Foreskin keratinocyte (primary cell): ENCODE measurements at places on chromosomes 12 and 14.

DNA sequence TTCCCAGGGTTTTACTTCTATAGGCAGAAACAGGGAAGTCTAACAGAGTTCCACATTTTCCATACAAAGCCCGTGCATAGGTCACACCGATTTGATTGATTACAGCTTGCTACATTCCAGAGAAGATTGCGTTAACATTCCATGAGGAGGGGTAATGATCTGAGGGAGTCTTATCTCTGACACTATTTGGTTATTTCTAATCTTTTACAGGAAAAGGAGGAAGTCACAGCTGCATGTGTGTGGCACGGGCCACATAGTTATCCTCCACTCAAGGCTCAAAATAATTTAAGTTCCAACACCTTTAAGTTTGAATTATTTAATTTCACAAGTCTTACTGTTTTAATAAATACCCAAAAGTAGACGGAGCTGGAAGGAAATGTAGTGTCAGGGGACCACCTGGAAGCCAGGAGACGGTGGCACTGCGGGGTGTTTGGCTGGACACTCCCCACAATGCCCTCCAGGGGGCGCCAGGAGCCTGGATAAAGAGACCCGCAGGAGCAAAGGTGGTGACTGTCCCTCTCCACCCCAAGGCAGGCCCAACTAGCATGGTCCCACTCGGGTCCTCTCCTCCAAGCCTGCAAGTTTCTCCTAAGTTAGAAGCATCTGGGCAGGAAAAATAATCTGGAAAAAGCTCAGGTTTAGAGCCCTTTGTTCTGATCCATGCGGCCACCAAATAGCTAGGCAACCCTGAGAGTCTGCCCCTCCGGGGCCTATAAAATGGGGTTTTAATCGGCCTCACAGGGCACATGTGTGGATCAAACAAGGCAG is 20.2 kb downstream of the KRT8 start:
- no peak for DNase-seq

DNA sequence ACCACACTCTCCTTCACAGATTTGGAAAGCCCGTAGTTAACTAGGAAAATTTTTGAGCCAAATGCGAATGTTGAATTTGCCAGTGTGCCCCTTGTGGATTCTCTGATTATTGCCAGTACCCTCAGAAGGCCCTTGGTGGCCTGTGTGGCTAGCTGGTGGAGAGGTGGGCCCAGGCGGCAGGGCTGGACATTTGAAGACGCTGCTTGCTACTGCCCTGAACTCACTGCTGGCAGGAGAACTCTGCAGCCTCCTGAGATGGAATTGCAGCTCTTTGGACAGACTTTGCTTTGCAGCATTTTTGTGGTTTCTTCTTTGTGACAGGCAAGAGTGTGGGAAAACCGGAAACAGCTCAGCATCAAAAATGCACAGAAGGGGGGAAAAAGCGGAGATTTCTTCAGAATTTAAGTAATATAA is 97.6 kb downstream of the TGFB3 start:
- no peak for DNase-seq

DNA sequence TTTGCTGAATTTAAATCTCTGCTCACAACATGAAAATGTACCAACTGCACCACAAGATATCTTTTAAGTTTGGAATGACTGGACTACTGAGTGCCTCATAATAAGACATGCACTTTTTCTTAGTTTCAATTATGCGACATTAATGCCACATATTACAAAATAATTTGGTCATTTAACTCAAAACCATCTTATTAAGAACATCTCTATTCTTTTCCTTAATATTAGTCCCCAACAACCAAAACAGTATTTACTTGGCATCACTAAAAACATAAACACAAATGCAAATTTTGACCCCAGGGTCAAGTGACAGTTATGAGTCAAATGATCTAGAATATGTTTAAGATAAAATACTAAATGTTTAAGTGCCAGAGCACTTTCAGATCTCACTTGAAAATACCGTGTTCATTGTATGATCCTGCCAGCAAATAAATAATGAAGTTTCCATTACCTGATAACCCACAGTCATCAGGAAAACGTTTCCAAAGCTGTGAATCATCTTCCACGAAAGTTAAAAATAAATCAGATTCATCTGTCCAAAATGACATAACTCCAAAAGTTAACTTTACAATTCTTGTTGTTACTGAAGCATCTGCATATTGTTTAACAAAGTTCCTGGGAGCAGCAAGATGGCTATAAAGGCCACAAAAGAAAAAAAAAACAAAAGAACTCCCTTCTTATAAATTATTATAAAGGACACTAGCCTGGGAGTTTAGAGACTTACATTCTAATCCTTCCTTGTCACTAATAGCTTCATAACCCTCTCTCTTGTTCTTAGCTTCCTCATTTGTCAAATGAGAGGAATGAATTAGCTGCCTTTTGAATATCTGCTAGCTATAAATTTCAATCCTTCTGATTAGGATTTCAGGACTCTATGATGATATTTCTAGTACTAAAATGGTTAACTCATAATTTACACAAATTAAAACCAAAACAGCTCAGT is 30.5 kb upstream of the AP4S1 start:
- peak; percentile 13 for DNase-seq

GRCh38 chr12:25557830-25558436 is 4.8 kb upstream of the LMNTD1 start:
- no peak for DNase-seq

DNA sequence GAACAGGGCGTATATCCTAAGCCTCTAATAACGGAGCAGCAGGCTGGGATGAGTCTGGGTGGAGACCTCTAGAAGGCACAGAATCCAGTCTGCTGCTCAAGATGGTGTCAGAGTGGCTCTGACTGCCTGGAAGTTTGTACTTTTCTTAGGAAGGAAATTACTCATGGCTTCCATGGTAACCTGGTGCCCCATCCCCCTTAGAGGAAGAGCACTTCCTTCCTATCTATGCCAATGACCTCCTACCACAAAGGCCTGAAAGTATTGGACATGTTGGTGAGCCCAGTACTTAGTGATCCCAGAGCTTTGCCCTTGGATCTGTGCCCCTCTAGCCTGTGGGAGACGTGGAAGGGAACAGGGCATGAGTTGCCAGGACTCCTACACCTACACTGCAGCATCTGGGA is 1.5 kb downstream of the BATF start:
- no peak for DNase-seq

- DNase-seq = no peak
Measured at GRCh38 chr12:115207216-115207915, 523.4 kb upstream of the TBX3 start.

- DNase-seq = no peak
Measured at GRCh38 chr14:80538633-80539375, 327.5 kb upstream of the DIO2 start.

- DNase-seq = no peak
Measured at GRCh38 chr14:89773151-89773550, 181.4 kb downstream of the EFCAB11 start.

GRCh38 chr12:92030618-92031017 is 115.0 kb downstream of the BTG1 start:
- no peak for DNase-seq

- DNase-seq = no peak
Measured at GRCh38 chr12:132061641-132062430, 82.3 kb downstream of the DDX51 start.

- DNase-seq = no peak
Measured at GRCh38 chr12:14395074-14395778, 29.7 kb downstream of the ATF7IP start.

GRCh38 chr12:133010657-133011297 is 24.6 kb downstream of the ZNF26 start:
- no peak for DNase-seq

- no peak for DNase-seq
Measured at GRCh38 chr12:26799741-26800140, 33.3 kb downstream of the ITPR2 start.

DNA sequence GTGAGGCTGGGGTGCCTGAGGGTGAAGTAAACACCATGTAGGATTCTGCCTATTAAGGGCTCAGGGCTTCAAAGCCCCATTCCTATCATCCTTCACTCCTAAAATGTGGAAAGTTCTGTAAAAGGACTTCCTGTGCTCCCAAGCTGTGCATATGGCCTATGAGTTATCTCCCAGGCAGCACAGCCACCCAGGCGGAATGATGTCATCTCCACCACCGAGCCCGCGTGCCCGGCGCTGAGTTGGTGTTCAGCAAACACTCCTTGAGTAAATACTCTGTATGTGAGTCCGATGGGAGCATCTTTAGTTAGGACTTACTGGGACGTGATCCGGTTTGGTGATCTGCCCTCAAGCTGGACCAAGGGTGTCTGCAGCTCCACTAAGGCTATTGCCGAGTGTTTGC is 437.3 kb downstream of the MED13L start:
- no peak for DNase-seq

DNA sequence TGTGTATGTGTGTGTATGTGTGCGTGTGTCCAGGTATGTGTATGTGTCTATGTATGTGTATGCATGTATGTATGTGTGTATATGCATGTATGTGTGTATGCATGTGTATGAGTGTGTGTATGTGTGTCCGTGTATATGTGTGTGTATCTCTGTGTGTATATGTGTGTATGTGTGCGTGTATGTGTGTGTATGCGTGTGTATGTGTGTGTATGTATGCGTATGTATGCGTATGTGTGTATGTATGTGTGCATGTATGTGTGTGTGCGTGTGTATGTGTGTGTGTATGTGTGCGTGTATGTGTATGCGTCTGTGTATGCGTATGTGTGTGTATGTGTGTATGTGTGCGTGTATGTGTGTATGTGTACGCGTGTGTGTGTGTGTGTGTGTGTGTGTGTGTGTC is 31.6 kb downstream of the CHST11 start:
- DNase-seq = no peak

- no peak for DNase-seq
Measured at GRCh38 chr12:24913130-24913529, 35.8 kb downstream of the BCAT1 start.

DNA sequence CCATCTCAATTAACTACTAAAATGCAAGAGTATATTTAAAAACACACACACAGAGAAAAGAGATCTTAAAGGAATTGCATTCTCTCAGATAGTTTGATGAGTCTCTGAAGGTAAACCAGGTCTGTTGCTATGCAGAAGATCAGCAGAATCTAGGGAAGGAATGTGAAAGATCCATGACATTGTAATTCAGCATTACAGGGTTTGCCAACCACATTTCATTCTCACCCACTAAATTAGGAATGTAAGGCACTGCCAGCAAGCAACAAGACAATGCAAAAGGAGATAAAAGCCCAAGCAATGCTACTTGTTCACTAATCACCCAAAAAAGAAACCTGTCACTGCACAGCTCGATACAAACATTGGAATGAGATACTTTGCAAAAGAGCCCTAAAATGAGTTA is 106.3 kb downstream of the LRIG3 start:
- no peak for DNase-seq
